ENCODE measurements at places on chromosomes 2 and 18.

DNA sequence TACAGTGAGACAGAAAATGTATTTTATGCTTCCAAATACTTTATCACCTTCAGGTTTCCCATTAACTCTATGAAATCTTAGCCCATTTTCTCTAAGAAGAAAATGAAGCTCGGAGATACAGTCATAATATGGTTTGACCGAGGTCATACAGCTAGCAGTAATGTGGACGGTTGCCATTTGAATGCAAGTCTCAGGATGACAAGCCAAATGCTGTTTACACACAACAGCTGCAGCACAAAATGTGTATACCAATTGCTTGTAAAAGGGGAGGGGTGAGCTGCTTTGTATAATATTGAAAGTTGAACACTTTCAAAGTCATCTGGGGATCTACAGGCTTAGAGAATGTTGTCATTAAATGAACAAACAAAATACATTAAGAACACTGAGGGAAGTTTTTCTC is 93.8 kb upstream of the FSIP2 start:
- DNase-seq, result no peak

GRCh38 chr2:71612581-71613402 is 159.4 kb downstream of the DYSF start:
- DNase-seq, result no peak

GRCh38 chr18:59923539-59924196 is 23.9 kb downstream of the PMAIP1 start:
- no peak for DNase-seq

DNA sequence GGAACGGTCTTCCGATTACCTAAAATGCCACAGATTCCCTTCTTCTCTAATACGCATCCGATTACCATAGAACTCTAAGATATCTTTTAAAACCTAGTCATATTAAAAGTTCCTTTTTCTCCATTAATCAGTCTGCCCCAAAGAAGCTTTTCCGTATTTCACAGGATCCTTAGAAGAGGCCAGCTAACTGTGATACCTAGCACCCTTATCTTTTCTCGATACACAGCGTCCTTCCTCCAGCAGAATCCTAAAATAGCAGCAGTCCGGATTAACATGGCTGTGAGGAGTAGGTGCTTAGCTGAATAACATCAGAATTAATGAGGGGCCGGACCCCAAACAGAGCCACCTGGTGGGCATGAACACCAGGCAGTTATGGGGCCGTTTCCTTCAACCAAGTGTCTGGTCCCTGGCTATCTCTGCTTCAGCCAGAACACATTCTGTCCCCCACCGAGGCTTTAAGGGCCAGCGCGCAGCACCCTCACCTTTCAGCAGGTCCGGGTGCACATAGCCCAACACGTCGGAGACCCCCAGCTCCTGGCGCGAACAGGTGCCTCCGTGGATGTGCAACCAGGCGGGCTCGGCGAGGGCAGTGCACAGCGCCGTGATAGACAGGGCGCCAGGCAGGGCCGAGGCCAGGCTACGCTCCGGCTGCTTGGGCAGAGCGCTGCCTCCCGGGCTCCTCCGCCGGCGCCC is 995 bp downstream of the TMEM127 start:
- DNase-seq, result peak; percentile 50

DNA sequence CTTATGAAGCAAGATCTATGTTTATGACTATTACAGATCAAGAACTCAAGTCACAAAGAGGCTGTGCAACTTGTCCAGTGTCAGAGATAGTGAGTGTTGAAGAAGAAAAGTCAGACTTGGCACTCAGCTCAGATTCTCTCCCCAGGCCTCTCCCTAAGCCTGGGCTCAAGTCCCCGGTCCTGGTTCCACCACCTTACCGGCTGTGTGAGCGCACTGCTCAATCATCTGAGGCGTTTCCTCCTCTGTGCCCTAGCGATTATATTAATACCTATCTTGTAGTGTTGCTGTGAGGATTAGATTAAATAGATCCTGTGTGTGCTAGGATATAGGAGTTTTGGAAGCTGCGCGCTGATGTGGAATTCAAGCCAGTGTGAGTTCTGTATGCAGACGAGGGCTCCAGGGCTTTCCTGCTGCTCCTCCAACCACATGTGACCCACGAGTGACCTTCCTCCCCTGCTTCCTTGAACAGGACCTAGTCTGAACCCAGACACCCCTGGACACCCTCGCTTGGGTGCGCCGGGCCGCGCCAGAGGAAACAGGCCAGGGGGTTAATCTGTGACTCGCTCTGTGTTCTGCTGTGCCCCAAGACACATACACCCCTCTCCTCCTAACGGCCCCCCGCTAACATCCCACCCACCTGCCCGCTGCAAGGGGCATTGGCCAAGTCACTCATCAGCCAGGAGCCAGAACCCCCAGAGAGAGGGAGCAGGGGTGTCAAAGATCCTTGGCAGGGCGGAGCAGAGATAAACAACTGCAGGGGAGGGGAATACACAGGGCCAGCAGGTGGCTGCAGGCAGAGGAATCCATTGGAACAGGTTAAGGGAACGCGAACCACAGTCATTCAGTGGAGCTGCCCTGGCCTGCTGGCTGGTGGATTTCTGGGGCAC is 38.3 kb downstream of the TNS1 start:
- no peak for DNase-seq

GRCh38 chr2:227057060-227057459 is 106.9 kb downstream of the COL4A4 start:
- no peak for DNase-seq

- DNase-seq, result no peak
Measured at GRCh38 chr2:72153924-72154323, 6.3 kb upstream of the CYP26B1 start.

DNA sequence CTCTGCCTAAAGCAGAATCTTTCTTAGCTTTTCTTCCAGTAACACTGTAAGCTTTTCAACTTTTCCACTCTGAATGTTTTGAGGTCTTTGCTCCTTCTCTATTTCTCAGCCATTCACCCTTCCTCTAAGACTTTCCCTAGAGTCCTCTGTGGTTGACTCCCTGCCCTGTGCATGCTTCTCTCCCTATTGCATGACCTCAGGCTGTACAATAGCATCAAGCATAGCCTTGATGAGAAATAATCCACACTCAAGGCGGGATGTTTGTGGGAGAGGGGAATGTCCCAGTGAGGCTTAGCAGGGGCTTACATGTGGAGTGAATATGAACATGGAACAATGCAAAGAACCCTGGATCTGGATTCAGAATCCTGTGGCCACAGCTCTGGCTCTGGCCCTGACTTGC is 48.4 kb upstream of the IGFBP5 start:
- DNase-seq, result no peak

- no peak for DNase-seq
Measured at GRCh38 chr2:107027810-107028209, 141.8 kb upstream of the ST6GAL2 start.

GRCh38 chr2:213036836-213037235 is 114.6 kb downstream of the IKZF2 start:
- no peak for DNase-seq

DNA sequence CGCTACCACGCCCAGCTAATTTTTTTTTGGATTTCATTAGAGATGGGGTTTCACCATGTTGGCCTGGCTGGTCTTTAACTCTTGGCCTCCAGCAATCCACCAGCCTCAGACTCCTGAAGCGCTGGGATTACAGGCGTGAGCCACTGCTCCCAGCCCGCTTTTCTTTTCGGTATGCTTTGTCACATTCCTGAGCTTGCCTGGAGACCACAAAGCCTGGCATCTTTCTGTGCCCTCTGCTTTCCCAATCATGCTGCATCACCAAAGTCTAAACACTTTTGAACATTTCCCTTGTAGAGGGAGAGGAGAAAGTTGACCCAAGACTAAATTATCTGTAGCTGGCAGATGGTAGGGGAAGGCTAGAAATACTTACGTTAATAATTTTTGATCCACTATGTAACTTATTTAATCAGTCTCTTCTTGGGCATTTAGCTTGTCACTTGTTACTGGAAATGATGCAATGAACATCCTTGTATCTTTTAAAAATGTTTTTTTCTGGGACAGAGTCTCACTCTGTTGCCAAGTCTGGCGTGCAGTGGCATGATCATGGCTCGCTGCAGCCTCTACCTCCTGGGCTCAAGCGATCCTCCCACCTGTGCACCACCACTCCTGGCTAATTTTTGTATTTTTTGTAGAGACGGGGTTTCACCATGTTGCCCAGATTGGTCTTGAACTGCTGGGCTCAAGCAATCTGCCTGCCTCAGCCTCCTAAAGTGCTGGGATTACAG is 2.7 kb upstream of the NPC1 start:
- DNase-seq, result no peak

DNA sequence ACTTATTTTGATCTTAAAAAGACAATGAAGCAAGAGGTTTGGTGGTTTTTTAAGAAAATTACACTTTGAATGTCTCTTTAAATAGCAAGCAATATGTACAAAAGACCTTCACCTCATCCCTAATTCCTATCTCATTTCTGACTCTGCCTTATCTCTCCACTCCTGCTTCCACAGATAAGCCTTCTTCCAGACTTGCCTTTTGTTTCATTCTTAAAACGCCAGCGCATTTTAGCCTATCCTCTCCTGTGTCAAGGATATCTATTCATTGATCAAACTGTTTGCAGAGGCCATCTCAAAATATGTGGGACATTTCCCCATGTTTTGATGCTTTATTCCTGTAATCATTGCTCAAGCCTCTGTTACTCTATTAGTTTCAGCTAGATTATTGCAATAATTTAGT is 562.5 kb downstream of the PARD3B start:
- DNase-seq, result no peak

- DNase-seq, result no peak
Measured at GRCh38 chr2:64525317-64525613, 1.1 kb downstream of the AFTPH start.

GRCh38 chr2:44166096-44166495 is 2.6 kb upstream of the PPM1B start:
- no peak for DNase-seq

DNA sequence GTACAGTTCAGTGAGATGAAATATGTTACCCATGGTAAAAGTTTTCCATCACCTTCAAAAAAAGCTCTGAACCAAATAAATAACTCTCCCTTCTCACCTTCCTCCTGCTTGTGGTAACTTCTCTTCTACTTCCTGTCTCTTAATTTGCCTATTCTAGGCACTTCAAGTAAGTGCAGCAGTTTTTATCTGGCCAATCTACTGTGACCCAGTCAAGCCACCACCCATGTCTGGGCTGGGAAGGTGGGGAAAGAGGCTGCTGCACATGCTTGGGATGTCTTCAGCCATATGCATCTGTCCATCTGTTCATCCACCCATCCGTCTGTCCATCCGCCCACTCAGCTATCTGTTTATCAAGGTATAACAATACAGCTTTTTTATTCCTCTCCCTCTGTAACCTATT is 31.6 kb downstream of the ZNF532 start:
- DNase-seq, result no peak

- DNase-seq, result no peak
Measured at GRCh38 chr2:217932803-217933616, 69.8 kb downstream of the TNS1 start.

- no peak for DNase-seq
Measured at GRCh38 chr2:192216336-192216735, 21.6 kb upstream of the TMEFF2 start.

GRCh38 chr2:14712111-14712510 is 79.6 kb downstream of the LRATD1 start:
- DNase-seq, result no peak

- no peak for DNase-seq
Measured at GRCh38 chr2:138689705-138690104, 90.5 kb downstream of the NXPH2 start.

All from cerebellar cortex (tissue), 1 donor.